ENCODE measurements at places on chromosomes 12 and 14.
A peak's percentile ranks its signal among the peaks of the same experiment; 100 is the strongest.

- DNase-seq, result peak; percentile 37
These were observed 76.7 kb upstream of the RGS6 start for GRCh38 chr14:71855399-71856036.

DNA sequence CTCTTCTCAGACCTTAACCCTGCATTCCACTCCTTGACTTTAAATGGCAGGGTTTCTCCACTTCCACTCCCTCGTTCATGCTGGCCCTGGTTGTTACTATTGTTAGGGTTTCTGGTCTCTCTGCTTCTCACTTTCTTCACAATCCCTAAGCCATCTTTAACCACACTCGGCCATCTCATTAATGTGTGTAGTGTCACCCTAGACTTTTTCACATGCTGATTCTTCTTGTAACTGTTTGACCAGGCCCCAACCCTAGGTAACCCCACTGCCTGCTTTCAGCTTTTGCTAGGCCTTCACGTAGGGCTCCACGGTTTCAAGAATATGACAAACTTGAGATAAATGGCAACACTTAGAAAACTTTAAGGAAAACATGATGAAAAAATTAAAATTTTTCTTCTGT is 195.1 kb downstream of the IPO8 start:
- no peak for DNase-seq

DNA sequence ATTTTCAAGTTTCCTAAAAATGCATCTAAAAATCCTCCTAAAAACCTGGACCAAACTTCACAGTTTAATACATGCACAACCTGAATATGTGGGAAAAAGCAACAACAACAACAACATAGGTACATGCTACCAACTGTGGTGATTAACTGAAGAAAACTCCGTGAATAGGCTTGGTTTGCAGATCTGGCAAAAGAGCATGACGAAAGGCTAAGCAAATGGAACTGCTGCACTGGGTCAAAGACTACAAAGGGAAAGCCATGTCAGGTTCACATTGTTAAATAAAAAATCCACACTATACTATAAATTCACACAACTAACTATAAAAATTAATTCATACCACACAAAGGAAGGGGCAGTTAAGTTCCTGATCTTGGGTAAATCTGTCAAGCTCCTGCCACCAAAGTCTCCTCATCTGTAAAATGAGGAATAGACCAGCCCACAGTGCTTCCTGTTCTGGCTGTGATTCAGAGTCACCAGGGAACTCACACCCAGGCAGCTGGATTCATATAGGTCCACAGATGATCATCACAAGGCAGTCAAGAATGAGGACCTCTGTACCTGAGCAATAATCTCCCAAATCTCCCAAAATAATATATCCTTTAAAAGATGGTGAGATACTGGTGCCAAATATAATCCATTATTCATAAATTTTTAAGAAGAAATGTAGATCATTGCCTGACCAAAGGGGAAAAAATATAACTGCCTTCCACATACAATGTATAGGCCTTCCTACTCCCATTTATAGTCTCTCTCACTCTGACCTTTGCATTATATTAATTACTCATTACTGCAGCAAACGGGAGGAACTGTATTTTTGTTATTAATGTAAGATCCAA is 7.0 kb downstream of the CORO1C start:
- no peak for DNase-seq

- no peak for DNase-seq
These were observed 29.4 kb downstream of the C12orf75 start for GRCh38 chr12:105359856-105360255.

DNA sequence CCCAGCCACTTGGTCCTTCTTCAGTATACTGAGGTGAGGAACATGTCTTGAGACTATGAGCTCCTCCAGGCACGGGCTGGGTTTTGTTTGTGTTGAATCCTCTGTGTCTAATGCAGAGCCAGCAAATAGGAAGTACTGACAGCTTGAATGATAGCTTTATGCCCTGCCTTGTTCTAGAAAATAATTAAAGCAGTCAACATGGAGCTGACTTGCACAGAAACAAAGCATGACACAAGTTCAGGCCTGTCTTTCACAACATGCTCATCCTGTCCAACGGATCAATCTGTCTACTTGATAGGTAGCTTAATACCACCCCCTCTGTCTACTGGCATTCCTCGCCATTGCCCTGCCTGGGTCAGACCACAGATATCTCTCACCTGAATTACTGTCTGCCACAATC is 140.9 kb downstream of the ESRRB start:
- no peak for DNase-seq

DNA sequence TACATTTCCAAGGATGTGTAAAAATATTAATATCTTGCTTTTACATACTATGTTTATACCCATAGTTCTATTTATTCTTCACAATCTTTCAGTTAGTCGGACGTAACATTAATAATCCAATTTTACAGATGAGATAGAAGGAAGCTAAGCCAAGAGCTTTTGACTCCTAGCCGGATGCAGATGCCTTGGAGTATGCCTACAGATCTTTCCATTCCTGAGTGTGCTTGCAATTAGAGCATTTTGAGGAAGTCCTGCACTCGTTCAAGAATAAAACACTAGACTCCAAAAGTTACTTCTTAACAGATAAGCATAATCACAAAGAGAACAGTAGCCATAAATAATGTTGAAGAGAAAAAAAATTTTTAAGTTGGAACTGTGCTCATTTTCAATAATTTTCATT is 337.6 kb upstream of the CLEC14A start:
- DNase-seq, result no peak

DNA sequence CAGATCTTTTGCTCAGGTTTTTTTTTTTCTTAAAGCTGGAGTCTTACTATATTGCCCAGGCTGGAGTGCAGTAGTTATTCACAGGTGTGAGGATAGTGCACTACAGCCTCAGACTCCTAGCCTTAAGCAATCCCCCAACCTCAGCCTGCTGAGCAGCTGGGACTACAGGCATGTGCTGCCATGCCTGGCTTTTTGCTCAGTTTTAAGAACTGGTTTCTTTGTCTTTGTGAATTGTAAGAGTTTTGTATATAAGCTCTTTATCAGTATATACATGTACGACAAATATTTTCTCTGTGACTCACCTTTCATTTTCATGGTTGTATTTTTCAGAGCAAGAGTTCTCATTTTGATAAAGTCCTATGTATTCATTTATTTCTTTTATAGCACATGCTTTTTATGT is 33.3 kb upstream of the C2CD5 start:
- no peak for DNase-seq

DNA sequence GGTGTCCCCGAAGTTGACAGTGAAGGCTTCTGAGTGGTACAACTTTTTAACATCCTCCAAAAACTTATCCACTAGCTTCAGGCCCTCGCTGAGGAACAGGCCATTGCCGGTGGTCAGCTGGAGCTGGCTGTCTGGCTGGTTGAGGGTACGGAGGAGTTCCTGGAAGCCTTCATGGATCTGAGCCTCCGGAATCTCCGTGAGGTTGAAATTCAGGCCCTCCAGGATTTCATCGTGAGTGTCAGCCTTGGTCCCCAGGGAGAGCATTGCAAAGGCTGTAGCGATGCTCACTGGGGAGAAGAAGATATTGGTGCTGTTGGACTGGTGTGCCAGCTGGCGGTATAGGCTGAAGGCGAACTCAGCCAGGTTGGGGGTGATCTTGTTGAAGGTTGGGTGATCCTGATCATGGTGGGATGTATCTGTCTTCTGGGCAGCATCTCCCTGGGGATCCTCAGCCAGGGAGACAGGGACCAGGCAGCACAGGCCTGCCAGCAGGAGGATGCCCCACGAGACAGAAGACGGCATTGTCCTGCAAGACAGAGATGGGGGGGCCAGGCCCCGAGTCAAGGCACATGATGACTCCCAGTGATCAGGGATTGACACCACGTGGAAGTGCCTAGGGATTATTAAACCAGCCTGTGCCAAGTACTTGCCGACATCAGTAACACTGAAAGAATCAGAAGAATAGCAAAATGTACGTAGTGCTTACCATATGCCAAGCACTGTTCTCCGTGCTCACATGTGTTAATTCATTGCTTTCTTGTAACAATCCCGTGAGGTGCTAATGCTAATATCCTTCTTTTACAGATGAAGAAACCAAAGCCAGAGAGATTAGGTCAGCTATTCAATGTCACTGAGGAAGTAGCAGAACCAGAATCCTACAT is 5.4 kb downstream of the SERPINA1 start:
- DNase-seq, result no peak

GRCh38 chr12:89742337-89743022 is 33.8 kb upstream of the ATP2B1 start:
- no peak for DNase-seq

GRCh38 chr14:23354990-23355389 is 2.3 kb upstream of the SLC22A17 start:
- DNase-seq, result no peak

DNA sequence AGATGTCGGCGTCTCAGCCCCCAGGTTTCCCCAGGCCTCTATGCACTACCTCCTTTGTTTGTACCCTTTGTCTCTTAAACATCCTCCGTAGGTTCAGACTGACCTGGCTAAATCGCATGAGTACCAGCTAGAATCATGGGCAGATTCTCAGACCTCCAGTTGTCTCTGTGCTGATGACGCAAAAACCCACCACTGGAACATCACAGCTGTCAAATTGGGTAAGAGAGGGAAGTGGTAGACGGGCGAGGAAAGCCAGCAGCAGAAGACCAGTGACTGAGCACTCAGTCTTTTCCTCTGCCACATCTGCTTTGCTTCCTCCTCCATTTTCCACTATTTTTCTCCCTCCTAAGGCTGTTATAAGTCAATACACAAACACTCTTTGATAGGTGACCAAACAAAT is 29.7 kb downstream of the A2ML1 start:
- no peak for DNase-seq

DNA sequence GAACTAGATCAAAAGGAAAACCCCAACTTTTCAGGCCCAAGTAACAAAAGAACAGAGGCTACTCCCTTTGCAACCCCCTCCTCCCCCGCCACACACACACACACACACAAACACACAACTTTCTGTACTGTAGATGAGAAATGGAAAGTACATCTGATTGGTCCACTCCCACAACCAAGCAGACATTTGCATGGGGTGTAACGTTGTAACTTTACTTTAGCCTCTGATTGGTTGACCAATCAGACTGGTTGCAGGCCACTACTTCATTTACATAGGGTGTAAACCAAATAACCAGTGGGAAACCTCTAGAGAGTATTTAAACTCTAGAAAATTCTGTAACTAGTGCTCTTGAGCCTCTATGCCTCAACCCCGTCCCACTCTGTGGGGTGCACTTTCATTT is 425.5 kb downstream of the GXYLT1 start:
- DNase-seq, result no peak

DNA sequence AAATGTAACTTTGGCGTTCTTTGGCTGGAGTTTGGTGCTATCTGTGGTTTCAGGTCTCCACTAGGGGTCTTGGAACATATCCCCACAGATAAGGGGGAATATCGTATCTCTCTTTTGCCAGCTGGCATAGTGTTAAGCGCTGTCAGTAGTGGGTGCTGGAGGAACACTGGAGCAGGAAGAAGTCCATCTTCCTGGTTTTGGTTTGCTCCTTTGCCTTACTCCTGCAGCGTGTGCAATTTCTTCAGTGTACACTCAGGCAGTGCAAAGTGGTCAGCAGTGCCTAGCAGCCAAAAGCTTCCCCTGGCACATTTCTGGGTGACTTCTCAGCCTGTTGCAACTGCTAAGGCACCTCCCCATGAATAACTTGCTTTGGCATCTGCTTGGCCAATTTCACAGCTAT is 11.7 kb upstream of the RIPK3 start:
- no peak for DNase-seq

DNA sequence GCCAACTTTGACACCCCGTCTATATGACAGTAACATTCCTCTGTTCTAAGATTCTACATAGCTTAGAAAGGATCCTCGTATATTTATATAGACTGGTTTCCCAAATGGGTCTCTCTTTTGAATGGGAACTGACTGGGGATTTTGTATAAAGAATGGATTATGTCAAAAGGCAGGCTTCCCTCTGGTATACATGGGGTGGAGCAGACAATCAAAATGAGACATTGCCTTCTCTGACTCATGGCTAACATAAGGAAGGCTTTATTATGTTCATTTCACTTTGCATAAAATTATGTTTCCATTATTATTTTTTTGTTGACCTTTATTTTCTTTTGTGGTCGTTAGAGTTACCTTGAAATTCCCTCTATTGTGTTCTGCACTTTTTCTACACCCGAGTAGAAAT is 211.1 kb downstream of the ALG10B start:
- DNase-seq, result no peak

- no peak for DNase-seq
These were observed 11.5 kb upstream of the SFSWAP start for GRCh38 chr12:131699434-131699833.

DNA sequence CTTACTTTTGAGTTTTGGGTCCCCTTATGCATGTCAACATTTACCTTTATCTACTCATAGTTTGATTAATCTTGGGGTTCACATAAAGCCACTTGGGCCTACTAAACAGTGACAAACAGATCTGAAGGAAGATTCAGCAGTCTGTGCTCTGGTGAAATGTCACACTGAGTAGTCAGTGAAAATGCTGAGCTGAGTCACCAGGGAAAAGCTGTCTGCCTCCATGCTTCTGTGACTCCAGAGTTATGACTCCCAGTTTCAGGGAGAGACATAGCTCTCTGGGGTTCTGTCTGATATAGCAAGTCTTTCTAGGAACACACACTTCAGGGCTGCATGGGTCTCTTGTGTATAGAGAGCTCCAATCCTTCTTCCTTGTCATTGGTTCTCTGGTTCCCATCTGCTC is 406.3 kb upstream of the FAR2 start:
- no peak for DNase-seq

DNA sequence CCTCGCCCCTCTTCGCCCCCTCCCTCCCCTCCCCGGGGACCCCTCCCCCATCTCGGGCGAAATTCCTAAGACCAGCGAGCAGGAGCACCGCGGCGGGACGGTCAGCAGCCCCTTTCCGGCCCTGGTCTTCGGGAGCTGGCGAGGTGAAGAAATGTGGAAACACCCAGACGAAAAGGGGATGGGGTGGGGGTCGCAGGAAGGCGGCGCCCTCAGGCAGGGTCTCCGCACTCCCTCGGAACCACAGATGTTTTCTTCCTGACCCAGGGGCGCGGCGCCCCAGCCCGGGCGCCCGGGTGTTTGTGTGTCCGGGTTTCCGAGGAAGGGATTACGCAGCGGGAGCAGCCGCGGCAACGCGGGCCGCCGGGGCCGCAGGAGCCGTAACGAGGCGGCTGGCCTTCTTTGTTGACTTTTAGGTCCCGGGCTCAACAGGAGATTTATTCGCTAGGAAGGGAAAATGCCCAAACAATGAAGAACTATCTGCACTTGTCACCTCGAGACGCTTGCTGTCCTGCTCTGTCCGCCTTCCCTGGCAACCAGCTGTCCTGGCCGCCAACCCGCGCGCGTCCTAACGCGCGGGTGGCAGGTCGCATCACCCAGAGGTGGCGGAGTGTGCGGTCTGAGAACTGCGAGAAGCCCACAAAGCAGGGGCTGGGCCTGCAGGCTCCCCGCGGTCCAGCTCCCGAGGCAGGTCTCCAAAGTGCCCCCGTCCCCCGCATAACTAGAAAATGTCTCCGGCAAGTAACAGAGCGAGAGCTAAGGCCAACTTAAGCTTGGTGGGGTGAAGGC is 7.0 kb downstream of the FOXA1 start:
- DNase-seq, result no peak

Data from CD4-positive, alpha-beta T cell treated with Interferon alpha-2 for 1 hour (primary cell).